ENCODE measurements at places on chromosomes 3 and 15.

GRCh38 chr15:74988007-74988800 lies 7.2 kb upstream of the SCAMP5 start:
- DNase-seq: peak; percentile 26

DNA sequence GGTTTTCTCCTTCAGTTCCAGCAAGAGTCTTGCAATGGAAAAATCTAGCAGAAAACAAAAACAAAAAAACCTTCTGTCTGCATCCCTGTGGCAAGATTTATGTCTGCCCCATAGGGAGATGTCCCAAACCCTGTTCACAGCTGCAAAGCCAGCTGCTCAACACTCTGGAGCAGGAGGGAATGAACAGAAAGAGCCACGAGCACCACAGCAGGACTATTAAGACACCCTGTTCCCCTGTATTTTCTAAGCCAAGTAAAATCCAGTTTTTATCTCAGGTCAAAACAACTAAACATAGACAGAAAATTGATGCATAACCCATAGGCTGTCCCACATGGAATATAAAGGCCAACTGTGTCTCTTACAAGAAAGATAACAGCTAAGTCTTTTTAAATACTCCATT lies 357.9 kb downstream of the LSAMP start:
- DNase-seq: no peak

DNA sequence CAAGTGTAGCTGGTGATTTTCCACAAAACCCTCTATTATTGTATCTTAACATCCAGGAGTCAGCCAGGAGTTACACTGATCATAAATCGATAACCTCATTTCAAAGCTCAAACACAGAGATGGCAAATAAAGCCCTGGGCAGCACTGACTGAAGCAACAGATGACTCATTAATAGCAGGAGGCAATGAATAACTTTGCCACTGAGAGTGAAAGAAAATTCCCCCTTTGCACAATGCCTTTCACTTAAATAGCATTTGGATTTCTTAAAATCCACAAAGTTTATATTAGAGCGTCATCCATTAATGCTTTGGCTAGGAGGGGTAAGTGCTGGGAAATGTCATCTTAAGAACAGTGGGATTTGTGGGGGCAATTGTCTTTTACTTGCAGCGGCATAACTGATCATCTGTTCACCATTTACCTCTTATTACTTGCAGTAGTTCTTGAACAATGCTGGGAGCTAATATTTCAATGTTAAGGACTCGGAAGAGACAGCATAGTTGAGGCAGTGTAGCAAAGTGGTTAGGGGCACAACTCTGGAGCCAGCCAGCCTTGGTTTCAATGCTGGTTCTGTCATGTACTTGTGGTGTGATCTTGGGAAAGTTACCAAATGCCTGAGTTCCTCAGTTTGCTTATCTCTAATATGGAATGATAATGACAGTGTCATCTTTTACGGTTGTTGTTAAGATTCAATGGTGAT lies 630.4 kb upstream of the TBL1XR1 start:
- DNase-seq: no peak

DNA sequence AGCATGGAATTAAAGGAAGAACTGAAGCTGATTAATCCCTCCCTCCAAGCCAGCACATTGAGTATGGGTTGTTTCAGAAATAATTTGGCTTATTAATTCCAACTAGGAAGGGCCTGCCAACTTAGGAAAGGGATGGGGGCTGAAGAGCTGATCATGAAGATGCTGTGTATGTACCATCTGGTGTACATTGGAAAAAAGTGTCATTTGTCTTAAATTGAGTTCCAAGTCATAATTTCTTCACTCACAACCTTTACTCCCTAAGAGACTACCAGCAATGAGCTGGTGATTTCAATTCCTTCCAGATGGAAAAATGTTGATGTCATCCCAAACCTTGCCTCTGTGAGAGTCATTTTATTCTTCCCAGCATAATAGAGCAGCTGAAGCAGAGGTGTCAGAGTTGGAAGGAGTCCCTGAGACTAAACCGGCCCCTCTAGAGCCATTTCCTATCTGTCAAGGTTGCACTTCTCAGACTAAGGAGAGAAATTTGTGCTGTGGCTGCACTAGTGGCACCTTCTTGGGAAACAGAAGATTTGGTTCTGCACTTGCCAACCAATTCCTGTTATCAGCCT lies 79.4 kb downstream of the GTPBP8 start:
- no peak for DNase-seq

GRCh38 chr3:183449791-183450190 lies 21.4 kb upstream of the MCF2L2 start:
- no peak for DNase-seq

- no peak for DNase-seq
These were observed 103.4 kb upstream of the FHIT start for GRCh38 chr3:61354604-61355003.

DNA sequence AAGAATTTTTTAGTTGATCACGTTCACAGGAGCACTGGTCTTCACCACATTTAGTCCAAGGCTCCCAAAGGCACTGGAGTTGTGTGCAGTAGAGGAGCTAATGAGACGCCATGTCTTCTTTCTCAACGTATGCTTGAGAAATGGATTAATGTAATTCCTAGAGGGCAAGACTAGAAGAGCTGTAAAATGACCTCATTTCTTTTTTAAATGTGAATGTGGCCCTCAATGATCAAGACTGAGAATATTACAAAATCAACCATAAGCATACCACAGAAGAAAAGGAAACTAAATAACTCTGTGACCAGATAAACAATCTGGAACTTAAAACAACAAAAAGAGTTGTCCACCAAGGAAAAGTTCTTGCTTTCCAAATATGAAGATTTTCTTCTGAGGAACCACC lies 112.1 kb upstream of the THBS1 start:
- DNase-seq: no peak

DNA sequence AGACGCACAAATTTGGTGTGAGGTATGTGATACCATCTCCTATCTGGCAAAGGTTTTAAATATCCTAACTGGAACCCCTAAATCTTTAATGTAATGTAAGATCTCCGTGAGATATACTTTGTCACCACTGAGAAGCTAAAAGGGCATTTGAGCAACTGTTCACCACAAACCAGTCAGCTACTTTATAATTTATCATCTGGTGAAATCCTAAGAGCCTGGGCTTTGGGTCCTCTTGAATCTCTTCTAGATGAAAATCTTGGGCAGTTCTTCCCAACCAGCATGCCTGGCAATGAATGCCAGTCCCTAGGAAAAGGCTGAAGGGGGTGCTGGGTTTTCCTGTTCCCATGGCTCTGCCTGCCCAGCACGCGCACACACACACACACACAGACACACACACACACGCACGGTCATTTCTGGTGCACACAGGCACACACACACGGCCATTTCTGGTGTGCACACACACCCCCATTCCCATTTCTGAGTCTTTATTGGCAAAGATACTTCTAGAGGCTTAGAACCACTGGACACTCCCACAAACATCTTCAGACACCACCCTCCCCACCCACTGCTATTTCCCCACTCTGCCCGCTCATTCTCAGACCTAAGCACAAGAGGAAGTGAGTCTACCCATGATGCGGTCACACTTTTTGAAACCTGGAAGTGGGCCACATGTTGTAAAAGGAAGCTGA lies 72.6 kb downstream of the MYO1E start:
- DNase-seq: peak; percentile 71

DNA sequence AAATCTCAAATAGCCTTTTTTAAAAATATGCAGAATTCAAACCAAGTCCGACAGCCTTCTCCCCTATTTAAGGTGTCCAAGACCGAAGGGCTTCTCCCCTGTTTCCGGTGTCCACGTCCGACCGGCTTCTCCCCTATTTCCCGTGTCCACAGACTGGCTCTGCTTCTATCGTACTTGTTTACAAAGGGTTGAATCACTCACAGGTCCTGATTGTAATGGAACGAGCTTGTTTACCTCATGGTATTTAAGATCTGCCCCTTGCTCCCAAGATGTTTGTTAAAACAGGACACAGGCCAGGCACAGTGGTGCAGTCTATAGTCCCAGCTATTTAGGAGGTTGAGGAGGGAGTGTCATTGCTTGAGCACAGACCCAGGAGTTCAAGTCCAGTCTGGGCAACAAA lies 90.4 kb upstream of the ROBO2 start:
- no peak for DNase-seq

DNA sequence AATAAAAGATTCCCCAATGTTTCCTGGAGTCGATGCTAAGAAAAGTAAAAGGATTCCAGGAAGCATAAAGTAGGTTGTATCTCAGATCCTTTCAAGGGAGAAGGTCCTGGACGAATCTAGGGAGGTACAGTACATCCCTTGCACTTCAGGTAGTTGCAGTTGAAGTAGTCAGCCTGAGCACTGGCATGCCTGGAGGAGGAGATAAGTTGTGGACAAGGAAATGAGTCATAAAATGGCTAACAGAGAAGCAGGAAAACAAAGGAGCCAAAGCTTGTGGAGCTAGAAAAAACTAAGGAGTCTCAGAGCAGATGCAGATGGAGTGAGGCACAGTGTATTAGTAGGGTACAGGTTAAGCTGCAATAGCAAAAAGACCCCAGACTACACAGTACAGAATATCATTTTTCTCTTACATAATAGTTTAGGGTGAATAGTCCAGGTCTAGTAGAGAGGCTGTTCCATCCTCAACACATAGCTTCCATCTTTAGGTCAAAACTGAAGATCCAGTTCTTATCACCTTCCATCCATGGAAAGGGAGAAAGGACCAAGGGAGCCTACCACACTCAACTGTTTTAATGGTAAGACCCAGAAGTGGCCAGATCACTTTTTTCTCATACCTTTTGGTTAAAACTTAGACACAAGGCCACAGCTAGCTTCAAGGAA lies 41.3 kb downstream of the COL6A5 start:
- DNase-seq: no peak

- DNase-seq: no peak
These were observed 378.2 kb upstream of the AZI2 start for GRCh38 chr3:28726840-28727239.

DNA sequence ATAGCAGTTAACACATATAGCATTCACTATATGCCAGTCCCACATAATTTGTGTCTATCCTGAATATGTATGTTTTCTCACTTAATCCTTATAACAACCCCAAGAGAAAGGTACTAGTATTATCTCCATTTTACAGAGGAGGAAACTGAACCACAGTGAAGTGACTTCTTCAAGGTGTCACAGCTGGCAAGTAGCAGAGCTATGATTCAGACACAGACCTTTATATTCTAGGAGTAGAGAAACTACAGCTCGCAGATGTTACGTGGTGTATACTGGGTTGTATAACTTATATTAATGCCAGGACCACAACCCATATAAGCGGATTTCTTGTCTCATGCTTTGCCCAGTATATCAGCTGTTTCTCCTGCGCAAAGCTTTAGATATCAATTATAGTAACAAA lies 29.5 kb upstream of the ICE2 start:
- no peak for DNase-seq

GRCh38 chr3:197811343-197811742 lies 20.3 kb downstream of the LRCH3 start:
- no peak for DNase-seq

DNA sequence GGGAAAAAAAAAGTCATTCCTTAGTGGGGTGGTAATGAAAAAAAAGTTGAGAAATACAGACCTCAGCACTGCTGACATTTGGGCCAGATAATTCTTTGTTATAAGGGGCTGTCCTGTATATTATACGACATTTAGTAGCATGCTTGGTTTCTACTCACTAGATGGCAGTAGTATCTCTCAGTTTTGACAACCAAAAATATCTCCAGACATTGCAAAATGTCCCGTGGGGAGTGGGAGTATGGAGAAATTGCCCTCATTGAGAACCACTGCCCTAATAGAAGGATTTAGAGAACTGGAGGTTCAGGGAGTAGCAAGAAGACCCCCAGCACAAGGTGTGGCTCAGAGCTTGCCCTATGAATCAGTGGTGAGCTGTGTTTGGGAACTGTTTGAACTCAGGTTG lies 28.6 kb upstream of the TEX264 start:
- no peak for DNase-seq

DNA sequence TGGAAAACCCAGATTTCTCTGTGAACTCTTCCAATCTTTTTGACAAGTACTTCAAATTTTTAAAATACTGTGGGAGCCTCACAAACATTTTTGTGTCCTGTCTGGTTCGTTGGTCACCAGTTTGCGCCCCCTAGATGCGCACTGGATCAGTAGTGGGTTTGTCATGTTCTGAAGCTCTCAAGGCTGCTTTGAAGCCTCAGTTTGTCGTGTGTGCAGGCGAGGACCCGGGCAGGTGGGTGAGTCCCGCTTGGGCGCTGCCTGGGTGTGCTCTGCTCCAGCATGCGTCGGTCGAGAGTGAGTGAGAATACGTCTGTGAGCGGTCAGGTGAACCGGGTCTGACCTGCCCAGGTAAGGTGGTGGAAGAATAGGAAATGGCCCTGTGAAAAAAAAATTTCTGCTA lies 17.3 kb upstream of the AEN start:
- DNase-seq: no peak

DNA sequence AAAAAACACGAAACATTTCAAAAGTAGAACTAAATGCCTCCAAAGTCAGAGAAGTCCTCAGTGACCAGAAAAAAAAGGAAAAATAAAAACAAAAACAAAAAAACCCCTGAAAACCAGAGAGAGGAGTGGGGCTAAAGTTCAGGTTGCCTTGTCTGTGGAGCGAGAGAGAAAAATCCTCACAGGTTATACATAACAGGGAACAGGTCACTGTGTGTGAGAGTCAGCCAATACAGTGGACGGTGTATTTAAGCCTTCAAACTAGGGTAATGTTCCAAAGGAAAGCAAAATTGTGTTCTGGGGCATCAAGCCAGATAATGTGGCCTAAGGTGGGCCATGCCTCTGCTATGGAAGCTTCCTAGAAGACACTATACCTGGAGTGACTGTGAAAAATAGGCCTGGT lies 216.1 kb upstream of the SUCLG2 start:
- DNase-seq: no peak

DNA sequence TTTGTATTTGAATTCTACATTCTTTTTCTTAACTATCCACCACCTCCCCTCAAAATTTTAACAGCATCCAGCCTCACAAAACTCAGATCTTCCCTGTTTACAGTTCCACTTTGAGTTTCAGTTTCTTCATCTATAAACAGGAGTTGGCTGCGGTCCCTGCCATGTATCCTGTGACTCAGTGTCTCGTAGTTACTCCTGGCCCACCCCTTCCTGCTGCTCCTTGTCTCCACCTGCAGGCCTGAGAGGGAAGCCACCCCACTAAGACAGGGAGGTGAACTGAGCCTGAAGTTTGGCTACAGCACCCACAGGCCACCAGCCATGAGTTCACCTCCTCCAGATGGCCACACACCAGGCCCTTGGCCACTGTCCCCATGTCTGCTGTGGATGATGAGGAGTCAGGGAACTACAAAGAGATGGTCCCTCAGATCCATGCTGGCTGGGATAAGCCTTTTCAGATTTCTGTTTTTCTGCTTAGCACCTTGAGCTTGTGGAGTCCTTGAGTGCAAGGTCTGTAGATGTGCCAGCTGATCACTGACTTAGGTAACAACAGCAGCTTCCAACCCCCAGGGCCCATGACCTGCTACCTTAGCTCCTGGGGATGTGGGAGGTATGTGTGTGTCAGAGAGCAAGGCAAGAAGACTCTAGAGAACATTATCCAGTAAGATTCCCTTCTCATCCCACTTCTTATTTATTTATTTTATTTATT lies 37.5 kb downstream of the CD86 start:
- peak; percentile 62 for DNase-seq

- no peak for DNase-seq
These were observed 408.2 kb upstream of the RASGRP1 start for GRCh38 chr15:38972831-38973230.

GRCh38 chr3:53795176-53795575 lies 51.0 kb downstream of the CHDH start:
- no peak for DNase-seq

- DNase-seq: no peak
These were observed 573.2 kb downstream of the DIPK2A start for GRCh38 chr3:144544871-144545270.

- DNase-seq: no peak
These were observed 73.3 kb downstream of the SETMAR start for GRCh38 chr3:4376499-4376898.

GRCh38 chr15:91782221-91782620 lies 71.3 kb upstream of the SLCO3A1 start:
- DNase-seq: no peak

- no peak for DNase-seq
These were observed 105.4 kb downstream of the CACNA1D start for GRCh38 chr3:53599771-53600170.
